A549 treated with DMSO at 1 μM for 4 hours (cell line): ENCODE measurements at places on chromosomes 5 and 9. TPM values are rescaled to one million over a fixed set of nuclear protein-coding genes. Genes with fewer than 3 reads are reported as not detected.

The TMEFF1 gene
- 0.69 to 1.5 TPM (median 1.1 TPM) in 5 replicates for total RNA-seq

The PRDM9 gene
- not detected in 5 replicates for total RNA-seq

The SPINK6 gene
- 0.32 to 0.76 TPM (median 0.48 TPM) in 5 replicates for total RNA-seq

The TPM2 gene
- 576 to 636 TPM (median 626 TPM) in 5 replicates for total RNA-seq

The PCDHB12 gene
- total RNA-seq: 0.02 TPM in 1 of 5 replicates, not detected in the others

The GPR21 gene
- not detected in 5 replicates for total RNA-seq

The NUTM2F gene
- total RNA-seq: not detected in 5 replicates

The BARHL1 gene
- total RNA-seq: 0.06 TPM in 1 of 5 replicates, not detected in the others

The REXO4 gene
- total RNA-seq: 28.7 to 41.2 TPM (median 37.6 TPM) in 5 replicates

The CNTLN gene
- total RNA-seq: 4.9 to 6.3 TPM (median 5.9 TPM) in 5 replicates

The PRLR gene
- 0.02 to 0.19 TPM (median 0.16 TPM) in 4 of 5 replicates, not detected in the other for total RNA-seq

The IL5 gene
- not detected in 5 replicates for total RNA-seq

The TRIM14 gene
- 10.0 to 14.7 TPM (median 13.6 TPM) in 5 replicates for total RNA-seq

The SPAG8 gene
- 0.24 to 0.70 TPM (median 0.46 TPM) in 4 of 5 replicates, not detected in the other for total RNA-seq

The AHRR gene
- 3.5 to 4.3 TPM (median 3.6 TPM) in 5 replicates for total RNA-seq

The CDC14B gene
- 9.0 to 13.0 TPM (median 11.1 TPM) in 5 replicates for total RNA-seq

The CDH6 gene
- 0.10 to 0.42 TPM (median 0.20 TPM) in 5 replicates for total RNA-seq

The CCDC171 gene
- 0.31 to 0.49 TPM (median 0.40 TPM) in 5 replicates for total RNA-seq

The TAF1L gene
- 0.02 TPM in 1 of 5 replicates, not detected in the others for total RNA-seq
